Neural crest cell (in vitro differentiated cells): ENCODE measurements at places on chromosomes 1 and 21. TPM values are rescaled to one million over a fixed set of nuclear protein-coding genes. Genes with fewer than 3 reads are reported as not detected.

The AMY1A gene
- not detected in 2 replicates for total RNA-seq

GRCh38 chr1:184199036-184199435 is 147.5 kb downstream of the TSEN15 start:
- H3K27ac ChIP-seq, result no peak overlapping the region
- H3K4me3 ChIP-seq, result no peak overlapping the region
- DNase-seq, result no peak

DNA sequence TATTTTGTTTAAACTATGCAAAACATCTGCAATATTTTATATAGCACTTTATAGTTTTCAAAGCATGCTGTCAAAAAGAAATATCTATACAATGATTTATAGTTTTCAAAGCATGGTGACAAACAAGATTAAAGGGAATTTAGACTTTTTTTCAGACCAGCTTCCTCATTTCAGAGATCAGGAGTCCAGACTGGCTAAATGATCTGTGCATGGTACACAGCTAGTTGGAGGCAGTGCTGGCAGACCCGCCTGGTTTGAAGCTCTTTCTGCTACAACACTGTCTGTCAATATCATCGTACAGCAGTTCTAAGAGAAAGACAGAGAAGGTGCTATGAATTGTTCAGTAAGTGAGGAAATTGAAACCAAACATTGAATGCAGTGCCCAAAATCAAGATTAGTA is 479.0 kb downstream of the PTBP2 start:
- peaks cover 14% of the 10 kb centered on the region for H3K4me1 ChIP-seq
- H3K4me3 ChIP-seq, result no peak overlapping the region
- no peaks in the 10 kb centered on the region for H3K36me3 ChIP-seq
- no peaks in the 10 kb centered on the region for H3K27me3 ChIP-seq
- DNase-seq, result no peak
- no peak overlapping the region for H3K27ac ChIP-seq

DNA sequence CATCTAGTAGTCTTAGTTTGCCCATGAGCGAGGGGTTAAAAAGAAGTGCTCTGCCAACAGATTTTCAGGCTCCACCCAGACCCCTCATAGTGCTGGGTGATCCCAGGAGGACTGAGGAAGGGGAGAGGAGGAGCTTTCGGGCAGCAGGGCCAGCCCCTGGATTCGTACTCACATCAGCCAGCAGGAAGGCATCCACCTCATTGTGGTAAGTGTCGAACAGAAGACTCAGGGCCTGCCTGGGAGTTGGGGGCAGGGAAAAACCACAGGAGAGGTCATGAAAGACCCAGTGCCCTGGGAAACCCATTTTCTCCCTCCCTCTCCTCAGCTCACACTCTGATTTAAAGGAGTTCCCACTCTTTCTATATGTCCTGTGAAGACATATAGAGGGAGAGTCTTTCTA is 34.9 kb downstream of the PIK3C2B start:
- no peaks in the 10 kb centered on the region for H3K27me3 ChIP-seq
- no peak for DNase-seq
- H3K36me3 ChIP-seq, result peaks cover 28% of the 10 kb centered on the region
- no peak overlapping the region for H3K4me3 ChIP-seq

DNA sequence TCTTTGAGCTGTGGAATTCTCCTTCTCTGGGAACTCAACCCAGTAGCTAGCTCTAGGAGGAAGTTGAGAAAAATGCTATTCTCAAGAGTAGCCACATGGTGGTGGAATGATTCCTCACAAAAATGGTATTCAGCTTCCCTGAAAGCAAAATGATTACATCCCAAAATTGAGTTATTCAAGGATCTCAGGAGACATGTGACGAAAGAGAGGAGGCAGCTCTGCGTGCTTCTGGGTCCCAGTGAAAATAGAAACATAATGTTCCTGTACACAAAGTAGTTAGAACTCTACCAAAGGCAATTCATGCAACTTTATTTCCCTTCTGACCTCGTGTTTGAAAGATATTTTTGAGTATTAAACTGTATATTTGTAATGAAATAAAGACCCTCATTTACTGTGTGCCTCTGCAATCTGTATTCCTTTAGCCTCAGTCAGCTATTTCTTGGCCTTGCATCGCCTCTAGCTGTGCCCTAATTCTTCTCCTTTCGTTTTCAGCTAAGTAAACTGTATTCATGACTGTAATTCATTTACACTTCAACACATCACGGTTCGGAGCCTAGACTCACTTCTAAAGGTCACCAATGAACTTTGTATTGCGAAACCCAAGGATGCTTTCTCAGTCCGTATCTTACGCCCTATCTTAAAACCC is 167.3 kb downstream of the FASLG start:
- no peak for DNase-seq
- no peaks in the 10 kb centered on the region for H3K4me1 ChIP-seq
- no peak overlapping the region for H3K4me3 ChIP-seq
- H3K27ac ChIP-seq, result no peak overlapping the region

DNA sequence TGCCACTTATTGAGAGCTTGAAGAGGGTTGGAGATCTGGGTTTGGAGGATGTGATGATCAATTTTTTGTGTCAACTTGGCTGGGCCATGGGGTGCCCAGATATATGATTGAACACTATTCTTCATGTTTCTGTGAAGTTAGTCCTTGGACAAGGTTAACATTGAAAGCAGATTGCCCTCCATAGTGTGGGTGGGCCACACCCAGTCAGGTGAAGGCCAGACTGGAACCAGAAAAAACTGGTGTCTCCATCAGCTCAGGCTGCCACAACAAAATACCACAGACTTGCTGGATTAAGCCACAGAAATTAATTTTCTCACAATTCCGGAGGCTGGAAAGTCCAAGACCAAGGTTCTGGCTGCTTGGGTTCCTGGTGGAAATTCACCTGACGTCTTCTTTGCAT is 7.5 kb downstream of the CLDN14 start:
- H3K27ac ChIP-seq, result no peak overlapping the region
- H3K4me3 ChIP-seq, result no peak overlapping the region
- no peaks in the 10 kb centered on the region for H3K36me3 ChIP-seq
- H3K27me3 ChIP-seq, result no peaks in the 10 kb centered on the region
- no peak for DNase-seq

The MFAP2 gene
- 81.6 and 83.4 TPM in 2 replicates for total RNA-seq

The ZCCHC17 gene
- 59.7 and 64.6 TPM in 2 replicates for total RNA-seq

- peak; percentile 69 for DNase-seq
- H3K36me3 ChIP-seq, result no peaks in the 10 kb centered on the region
- H3K4me3 ChIP-seq, result peak overlapping the region; percentile 90
- H3K27me3 ChIP-seq, result peaks cover 78% of the 10 kb centered on the region
- H3K27ac ChIP-seq, result no peak overlapping the region
Observed at GRCh38 chr1:4655674-4656532, 1.5 kb downstream of the AJAP1 start.

DNA sequence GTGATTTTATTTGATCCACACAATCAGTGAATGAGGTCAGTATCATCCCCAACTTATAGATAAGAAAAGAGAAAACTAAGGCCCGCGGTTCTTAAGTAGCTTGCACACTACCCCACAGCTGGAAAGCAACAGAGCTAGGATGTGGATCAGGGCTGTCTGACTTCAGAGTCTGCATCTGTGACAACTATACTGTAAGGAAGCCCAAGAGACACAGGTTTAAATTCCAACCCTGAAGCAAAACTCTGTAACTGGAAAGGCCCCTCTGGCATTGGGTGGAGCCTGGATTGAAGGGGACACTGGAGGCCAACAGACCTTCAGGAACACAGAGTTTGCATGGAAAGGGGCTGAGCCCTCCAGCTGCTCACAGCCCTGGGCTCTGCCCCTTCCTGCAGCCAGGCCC is 40.2 kb downstream of the LGR6 start:
- H3K27ac ChIP-seq, result no peak overlapping the region
- H3K4me3 ChIP-seq, result no peak overlapping the region
- peaks cover 2% of the 10 kb centered on the region for H3K27me3 ChIP-seq
- H3K4me1 ChIP-seq, result peaks cover 46% of the 10 kb centered on the region

The MCOLN2 gene
- total RNA-seq, result 0.52 and 1.0 TPM in 2 replicates
